ENCODE measurements at places on chromosomes 6 and 20.

DNA sequence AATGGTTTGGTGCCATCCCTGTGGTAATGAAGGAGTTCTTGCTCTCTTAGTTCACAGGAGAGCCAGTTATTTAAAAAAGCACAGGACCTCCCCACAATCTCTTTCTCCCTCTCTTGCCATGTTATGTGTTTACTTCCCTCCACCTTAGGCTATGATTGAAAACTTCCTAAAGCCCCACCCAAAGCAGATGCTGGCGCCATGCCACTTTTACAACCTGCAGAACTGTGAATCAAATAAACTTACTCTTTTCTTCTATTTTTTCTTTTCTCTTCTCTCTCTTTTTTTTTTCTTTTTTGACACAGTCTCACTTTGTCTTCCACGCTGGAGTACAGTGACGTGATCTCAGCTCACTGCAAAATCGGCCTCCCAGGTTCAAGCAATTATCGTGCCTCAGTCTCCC lies 508.4 kb upstream of the EPHA7 start:
- no peak for DNase-seq

- no peak for DNase-seq
These were observed 71.0 kb downstream of the PLAGL1 start for GRCh38 chr6:143936778-143937667.

GRCh38 chr20:9616833-9617461 lies 102.6 kb downstream of the LAMP5 start:
- peak; percentile 6 for DNase-seq

DNA sequence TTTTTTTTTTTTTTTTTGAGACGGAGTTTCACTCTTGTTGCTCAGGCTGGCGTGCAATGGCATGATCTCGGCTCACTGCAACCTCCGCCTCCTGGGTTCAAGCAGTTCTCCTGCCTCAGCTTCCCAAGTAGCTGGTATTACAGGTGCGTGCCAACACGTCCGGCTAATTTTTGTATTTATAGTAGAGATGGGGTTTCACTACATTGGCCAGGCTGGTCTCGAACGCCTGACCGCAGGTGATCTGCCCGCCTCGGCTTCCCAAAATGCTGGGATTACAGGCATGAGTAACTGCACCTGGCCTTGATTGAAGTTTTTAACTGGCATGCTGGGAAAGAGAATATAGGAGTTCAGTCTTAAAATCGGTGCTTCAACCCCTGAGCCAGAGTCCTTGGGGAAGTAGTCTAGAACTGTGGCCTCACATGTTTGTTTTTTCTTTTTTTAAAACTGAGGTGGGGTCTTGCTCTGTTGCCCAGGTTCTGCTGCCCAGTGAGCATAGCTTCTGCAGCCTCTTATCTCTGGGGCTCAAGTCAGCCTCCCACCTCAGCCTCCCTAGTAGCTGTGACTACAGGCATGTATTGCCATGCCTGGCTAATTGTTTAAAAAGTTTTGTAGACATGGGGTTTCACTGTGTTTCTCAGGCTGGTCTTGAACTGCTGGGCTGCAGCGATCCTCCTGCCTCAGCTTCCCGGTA lies 3.3 kb downstream of the CBFA2T2 start:
- DNase-seq: no peak

DNA sequence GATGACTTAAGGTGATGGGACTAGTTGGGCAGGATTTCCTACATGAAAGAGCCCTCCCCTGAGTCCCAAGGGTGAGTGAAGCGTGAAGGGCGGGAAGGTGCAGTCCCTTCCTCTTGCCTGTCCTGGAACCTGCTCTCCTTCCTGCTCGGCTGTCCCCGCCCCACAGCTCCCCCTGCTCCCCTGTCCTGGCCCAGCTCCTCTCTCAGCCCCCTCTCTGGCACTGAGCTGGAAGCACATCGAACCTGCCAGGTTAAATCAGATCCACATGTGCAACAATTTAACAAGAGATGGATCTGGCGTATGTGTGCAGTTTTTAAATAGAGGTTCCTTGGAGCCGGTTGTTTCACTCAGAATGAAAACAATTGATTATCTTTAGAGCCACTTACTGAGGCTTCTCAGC lies 95.0 kb downstream of the LRFN2 start:
- DNase-seq: no peak

GRCh38 chr6:52995913-52996645 lies 995 bp upstream of the GSTA4 start:
- DNase-seq: peak; percentile 73

GRCh38 chr6:167336844-167337630 lies 12.2 kb downstream of the TTLL2 start:
- no peak for DNase-seq

DNA sequence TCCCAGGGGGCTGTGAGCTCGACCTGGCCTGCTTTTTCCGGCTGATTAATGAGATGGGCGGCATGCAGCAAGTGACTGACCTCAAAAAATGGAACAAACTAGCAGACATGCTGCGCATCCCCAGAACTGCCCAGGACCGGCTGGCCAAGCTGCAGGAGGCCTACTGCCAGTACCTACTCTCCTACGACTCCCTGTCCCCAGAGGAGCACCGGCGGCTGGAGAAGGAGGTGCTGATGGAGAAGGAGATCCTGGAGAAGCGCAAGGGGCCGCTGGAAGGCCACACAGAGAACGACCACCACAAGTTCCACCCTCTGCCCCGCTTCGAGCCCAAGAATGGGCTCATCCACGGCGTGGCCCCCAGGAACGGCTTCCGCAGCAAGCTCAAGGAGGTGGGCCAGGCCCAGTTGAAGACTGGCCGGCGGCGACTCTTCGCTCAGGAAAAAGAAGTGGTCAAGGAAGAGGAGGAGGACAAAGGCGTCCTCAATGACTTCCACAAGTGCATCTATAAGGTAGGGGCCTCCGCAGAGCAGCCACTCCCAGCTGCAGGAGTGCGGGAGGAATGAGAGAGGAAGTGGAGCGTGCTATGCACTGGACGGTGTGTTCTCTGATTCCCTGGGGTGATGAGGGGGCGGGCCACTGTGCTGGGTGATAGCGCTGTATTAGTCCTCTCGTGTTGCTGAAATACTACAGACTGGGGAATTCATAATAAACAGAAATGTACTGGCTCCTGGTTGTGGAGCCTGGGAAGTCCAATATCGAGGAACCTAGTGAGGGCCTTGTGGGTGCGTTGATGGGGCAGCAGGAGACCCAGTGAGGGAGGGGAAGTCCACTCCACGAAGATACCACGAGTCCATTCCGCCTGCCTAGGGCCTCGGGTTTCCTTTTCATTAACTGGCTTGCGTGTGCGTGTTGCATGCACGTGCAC lies 161.7 kb downstream of the DTNBP1 start:
- no peak for DNase-seq

DNA sequence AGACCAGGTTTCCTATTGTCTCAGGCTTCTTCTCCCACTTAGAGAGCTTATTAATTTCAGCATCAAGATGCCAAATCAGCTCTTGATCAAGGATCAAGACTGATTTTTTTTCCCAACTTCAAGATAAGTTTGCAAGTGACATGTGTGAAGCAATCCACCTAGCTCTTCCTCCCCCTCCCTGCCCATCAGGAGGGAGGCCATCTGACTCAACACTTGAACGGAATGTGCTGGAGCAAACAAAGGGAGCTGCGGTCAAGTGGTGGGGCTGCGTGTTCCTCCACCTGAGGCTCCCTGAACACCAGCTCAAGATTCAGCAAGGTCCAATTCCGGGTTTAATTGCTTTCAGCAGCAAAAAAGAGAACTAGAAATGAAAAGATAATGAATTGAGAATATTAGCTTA lies 38.7 kb downstream of the TTI1 start:
- peak; percentile 81 for DNase-seq

DNA sequence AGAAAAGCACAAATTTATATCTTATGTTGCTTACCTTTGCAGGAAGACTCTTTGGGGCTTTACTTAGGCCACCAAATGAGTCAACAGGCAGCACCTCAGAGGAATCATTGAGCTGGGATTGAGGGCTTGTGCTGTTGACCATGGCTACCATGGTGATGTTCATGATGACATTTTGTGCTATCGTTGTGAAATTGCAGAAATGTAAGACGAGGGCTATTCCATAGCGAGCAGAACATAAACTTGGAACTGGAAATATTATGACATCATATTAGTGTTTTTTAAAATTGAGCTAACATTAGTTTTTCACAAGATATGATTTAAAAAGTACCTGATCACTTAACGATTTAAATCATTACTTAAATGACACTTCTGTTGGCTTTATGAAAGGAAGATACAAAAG lies 11.8 kb downstream of the SLC17A3 start:
- no peak for DNase-seq

- DNase-seq: no peak
These were observed 13.9 kb downstream of the CHRNA4 start for GRCh38 chr20:63347081-63347741.

GRCh38 chr6:99559057-99559456 lies 9.4 kb downstream of the CCNC start:
- DNase-seq: no peak

GRCh38 chr6:10170816-10171215 lies 244.1 kb downstream of the TFAP2A start:
- DNase-seq: no peak

DNA sequence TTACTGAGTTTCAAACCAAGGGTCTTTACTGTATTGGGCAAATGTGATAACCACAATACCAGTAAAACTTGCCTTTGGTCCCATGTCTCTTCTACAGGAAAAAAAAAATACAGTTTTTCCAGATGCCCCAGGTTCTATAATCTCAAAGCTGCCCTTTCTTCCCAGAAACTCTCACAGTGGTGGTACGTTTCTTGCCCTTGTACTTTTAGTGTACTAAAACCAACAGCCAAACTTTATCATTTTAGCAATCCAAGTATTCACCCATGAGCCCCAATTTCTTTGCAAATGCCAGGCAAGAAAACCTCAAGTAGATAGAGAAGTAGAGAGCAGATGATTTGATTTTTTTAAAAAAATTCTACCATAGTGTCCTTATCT lies 157.8 kb downstream of the OR2B2 start:
- no peak for DNase-seq

GRCh38 chr6:143232849-143233248 lies 172.2 kb downstream of the AIG1 start:
- DNase-seq: no peak

DNA sequence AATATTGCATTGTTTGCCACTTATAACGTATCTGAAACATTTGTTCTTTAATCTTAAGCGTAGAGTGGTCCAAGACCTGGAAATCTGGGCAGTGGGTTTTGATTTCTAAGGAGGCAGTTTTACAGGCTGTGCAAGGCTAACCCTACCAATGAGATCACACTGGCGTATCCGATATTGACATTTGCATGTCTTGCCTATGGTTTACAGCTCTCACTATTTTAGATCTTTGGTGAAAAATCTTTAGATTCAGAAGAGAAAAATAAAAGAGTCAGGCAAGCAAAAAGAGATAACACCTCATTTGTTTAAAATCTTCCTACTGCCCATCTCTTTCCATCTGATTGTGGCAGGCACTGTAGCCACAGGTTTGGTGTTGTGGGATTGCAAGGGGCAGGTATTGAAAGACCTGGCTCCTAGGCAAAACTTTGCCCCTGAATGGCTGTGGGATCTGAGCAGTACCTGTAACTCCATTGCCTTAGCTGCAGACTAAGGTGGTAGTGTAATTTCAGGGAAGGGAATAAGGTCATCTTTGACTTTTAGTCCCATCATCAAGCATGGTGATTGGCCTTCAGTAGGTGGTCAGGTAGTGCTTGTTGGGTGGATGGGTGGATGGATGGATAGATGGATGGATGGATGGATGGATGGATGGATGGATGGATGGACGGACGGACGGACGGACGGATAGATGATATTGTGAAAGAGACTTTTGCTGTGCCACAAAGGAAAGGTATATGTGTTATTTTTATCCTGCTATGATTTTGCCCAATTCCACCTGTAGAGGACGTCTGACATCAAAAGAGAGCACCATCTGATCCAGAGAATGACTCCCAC lies 1.9 kb downstream of the TNFAIP3 start:
- DNase-seq: no peak

GRCh38 chr20:8661229-8661952 lies 407.5 kb upstream of the PLCB4 start:
- no peak for DNase-seq

DNA sequence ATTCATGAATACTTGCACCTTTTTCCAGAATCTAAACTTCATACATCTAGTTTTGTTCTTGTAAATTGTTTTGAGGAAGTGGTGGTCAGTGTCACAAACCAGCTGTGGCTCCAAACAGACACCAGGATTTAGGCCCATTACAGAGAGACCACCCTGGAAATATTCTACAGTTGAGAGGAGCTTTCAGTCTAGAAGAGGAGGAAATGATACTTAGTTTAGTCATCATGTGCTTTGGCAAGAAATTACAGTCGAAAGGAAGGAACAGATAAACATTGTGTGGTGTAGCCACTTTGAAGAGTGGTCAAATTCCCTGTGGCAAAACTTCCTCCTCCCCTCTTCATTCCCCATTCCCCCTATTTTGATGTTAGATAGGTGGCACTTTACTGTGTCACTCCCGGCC lies 15.7 kb downstream of the DCBLD1 start:
- no peak for DNase-seq

- no peak for DNase-seq
These were observed 13.9 kb upstream of the NAA20 start for GRCh38 chr20:20003031-20003954.

- DNase-seq: no peak
These were observed 60.9 kb downstream of the FYN start for GRCh38 chr6:111812060-111813038.

GRCh38 chr6:163775313-163775712 lies 360.8 kb downstream of the QKI start:
- no peak for DNase-seq

GRCh38 chr6:89117211-89118108 lies at the start of gene SRSF12:
SRSF12 (minus strand) TSS chr6:89118071; CDS start chr6:89117887, 184 bp downstream.
- no peak for DNase-seq

- DNase-seq: no peak
These were observed 303.9 kb downstream of the CDKAL1 start for GRCh38 chr6:20838113-20838512.

DNA sequence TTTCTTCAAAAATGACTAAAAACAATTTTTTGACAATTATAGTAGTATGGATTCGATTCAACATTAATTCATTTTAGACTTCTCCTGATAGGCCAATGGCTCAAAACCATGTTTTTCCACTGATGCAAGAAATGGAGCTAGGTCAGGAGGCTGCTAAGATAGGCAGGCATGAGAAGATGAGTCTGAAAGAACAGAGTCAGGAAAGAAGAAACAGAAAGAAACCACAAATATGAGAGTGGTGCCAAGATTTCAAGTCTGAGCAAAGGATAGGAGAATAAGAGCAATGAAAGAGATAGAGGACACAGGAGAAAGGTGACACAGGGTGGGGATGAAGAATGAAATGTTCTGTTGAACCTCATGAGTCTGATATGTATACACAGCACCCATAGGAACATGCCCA lies 112.2 kb downstream of the TASP1 start:
- no peak for DNase-seq

DNA sequence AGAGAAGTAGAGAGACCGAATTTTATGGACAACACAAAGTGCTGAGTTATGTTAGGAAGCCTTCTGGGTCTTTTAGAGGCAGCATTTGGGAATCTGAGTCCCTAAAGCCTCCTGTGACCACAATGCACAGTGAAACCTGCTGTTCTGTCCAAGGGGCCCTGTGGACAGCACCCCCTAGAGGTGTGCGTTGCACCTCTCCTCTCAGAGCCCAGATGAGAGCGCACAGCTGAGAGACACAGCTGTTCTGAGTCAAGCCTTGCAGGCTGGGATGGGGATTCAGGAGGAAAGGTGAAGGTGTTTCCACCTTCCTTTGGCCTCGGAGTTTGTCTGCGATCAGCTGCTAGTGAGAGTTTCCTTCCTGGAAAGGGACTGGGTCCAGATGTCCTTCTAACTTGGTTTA lies 13.0 kb downstream of the PCK1 start:
- no peak for DNase-seq
